Progenitor cell of endocrine pancreas (in vitro differentiated cells): ENCODE measurements at places on chromosomes 5 and 9. TPM values are rescaled to one million over a fixed set of nuclear protein-coding genes. Genes with fewer than 3 reads are reported as not detected.

DNA sequence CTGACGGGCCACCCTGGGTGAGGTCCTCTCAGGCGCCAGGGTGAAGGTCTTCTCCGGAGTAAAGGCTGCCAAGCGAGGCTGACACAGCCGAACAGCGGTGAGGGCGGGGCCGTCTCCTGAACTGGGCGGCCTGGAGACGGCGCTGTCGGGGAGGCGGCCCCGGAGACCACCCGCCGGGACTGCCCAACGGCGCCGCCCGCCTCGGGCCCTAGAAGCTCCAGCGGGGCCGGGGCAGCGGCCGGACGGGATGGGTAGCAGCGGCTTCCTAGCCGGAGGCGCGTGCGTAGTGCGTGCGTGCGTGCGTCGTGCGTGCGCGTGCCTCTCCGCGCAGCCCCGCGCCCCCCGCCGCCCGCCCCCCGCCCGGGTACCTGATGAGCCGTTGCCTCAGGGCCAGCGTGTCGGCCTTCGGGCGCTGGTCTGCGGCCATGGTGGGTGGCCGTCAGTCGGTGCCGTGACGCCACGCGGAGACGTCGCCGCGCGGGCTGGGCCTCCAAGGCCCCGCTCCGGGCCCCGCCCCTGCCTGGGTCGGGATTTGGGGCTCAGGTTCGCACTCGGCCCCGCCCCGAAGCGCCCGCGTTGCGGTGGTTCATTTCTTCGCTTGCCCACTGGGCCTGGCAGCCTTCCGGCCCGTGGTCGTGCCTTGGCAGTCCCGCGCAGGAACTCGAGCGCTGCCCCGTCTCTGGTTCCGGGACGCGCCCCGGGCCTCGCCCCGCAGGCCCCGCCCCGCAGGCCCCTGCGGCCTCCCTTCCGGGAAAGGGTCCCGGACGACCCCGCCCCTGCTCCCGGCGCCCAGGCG lies at the start of gene PHYKPL:
TSS of gene PHYKPL (minus strand) at position 679 of the 796 bp plus-strand sequence. CDS start at position 427, 252 bp downstream.
- DNase-seq = peak; percentile 60

- DNase-seq = no peak
Measured at GRCh38 chr5:77638763-77639671, 504 bp upstream of the OTP start.

GRCh38 chr5:118506217-118506852 lies 482.0 kb downstream of the DTWD2 start:
- DNase-seq = no peak

DNA sequence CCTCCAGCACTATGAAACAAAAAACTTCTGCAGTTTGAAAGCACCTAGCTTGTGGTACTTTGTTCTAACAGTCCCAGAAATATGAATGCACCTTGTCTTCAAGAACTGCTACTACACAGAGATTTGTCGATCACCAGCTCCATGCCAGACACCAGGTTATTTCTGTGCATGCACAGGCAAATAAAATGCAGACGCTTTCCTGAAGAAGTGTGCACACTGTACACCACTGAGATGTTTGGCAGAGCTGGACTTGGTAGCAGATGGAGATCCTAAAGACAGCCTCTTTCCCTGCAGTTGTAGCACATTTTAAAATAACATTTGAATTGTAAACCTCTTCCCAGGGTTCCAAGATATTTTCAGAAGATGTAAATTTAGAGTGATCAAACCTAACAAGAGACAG lies 730.0 kb downstream of the MTRR start:
- no peak for DNase-seq

GRCh38 chr9:80231318-80232236 lies 659.8 kb downstream of the TLE4 start:
- DNase-seq = no peak

DNA sequence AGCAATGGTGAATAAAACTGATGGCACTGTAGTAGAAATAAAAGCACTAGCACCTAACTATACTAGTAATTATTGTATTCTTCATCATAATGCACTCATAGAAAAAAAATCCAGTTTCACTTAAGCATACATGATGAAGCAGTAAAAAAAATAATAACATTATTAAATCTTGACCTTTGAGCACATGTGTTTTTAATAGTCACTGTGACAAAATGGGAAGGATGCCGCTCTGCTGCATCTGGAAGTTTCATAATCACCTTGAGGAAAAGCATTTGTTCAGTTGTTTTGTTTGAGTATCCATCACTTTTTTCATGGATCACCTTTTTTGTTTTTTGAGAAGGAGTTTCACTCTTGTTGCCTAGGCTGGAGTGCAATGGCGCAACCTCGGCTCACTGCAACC lies 13.2 kb downstream of the OR2K2 start:
- no peak for DNase-seq

DNA sequence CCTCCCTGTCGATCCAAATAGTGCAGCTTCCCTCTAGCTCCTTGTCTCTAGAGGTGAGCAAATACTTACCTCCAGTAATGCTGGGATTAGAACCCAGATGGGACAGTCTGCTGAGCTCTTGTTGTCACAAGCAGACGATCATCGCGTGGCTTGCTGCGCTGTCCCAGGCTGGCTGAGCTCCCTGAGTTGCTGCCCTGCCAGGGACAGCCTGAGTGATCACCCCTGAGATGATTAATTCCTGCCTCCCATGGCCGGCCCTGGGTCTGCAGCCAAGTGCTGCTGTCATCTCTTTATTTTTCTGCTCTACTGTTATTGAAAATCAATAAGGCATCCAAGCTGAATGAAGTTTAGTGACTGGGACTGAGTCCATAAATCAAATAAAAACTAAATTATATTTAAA lies 94.0 kb upstream of the ALDH1B1 start:
- DNase-seq = no peak

- no peak for DNase-seq
Measured at GRCh38 chr9:18658804-18659705, 185.1 kb downstream of the ADAMTSL1 start.

DNA sequence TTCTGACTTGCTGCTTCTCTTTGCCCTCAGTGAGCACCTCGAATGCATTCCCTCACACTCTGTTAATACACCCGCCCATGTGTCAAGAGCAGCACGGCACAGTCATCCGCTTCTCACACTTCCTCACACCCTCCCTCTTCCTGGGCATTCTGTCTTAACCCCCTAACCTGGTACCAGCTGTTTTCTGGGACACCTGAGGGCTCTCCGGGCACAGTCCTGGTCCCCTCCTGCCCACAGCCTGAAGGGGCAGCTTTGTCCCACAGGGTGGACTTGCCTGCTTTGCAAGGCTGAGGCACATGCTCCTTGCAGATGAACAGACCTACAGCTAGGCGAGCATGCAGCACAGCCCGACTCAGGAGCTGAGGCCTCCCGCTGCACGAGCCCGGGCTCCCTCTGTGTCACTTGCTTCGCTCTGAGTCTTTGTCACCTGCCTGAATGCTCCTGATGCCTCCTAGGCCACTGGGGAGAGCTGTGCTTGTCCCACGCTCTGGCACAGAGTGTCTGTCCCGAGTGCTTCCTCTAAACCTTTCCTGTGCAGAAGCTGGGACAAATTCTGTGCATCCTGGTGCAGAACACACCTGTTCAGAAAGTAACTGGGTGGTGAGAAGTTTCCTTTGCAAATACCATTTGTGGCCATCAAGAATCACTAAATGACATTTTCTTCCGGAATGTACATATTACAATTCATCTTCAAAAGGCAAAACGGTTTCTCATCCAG lies 47.8 kb downstream of the AHRR start:
- DNase-seq = peak; percentile 4

DNA sequence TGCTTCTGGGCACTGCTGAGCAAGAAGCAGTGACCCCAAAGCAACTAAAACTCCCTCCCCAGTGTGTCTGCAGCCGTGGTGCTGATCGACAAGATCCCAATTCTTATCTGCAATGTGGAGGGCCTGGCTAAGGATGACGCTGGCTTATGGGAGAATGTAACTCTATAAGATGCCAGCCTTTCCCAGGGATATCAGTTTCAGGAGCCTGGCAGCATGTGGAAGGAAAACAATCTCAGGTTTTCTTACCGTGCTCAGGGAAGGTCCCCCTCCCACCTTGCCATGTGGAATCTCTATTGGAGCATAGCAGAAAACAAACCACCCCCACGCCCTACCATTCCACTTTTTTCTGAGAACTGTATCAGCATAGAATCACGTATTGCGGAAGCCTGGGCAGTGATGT lies 87.7 kb upstream of the PTPN3 start:
- DNase-seq = no peak

- no peak for DNase-seq
Measured at GRCh38 chr5:172102913-172103626, 85.0 kb downstream of the STK10 start.

DNA sequence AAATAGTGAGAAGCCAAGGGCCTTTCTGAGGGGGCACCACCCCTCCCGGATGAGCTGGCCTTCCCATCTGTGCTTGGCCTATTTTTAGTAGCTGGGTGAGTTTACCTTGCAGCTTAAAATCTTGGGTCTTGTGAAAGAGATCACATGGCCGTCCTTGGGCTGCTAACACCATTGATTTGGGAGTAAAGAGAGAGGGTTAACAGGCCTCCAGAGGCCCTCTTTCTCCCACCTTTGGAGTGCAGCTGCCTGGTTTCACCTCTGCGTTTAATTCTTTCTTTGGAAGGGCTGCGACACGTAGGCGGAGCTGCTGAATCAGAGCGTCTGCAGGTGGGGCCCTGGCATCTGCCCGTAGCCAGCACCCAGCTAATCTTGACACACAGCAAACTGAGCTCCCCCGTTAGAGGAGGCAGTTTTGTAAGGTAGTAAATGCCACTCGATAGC lies 12.8 kb downstream of the OLFM1 start:
- no peak for DNase-seq

GRCh38 chr9:73180403-73180802 lies 28.7 kb downstream of the ANXA1 start:
- DNase-seq = no peak

- no peak for DNase-seq
Measured at GRCh38 chr5:125455041-125455440, 708.6 kb upstream of the ZNF608 start.

DNA sequence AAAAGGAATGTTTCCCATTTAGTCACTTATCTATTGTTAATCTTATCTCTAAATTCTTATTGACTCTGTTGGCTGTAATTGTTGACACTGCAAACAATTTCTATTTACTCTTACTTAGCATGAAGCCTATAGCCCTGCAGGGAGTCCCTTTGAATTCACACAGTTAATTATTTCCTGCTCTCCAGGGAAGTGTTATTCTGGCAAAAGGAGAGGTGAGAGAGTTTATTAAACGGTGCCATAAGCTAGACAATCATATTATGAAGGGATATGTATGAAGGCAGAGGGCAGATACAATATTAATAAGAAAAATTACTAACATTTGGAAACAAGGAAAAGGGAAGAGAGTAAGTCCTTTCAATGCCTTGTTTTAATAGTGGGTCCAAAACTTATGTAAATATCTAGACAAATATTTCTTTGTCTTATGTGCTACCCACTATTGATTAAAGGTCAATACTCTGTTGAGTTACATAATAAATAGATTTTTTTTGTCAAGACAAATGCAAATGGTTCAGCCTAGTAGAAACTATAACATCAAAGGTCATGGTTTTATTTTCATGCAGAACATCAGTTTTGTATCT lies 107.1 kb downstream of the CDH18 start:
- no peak for DNase-seq

DNA sequence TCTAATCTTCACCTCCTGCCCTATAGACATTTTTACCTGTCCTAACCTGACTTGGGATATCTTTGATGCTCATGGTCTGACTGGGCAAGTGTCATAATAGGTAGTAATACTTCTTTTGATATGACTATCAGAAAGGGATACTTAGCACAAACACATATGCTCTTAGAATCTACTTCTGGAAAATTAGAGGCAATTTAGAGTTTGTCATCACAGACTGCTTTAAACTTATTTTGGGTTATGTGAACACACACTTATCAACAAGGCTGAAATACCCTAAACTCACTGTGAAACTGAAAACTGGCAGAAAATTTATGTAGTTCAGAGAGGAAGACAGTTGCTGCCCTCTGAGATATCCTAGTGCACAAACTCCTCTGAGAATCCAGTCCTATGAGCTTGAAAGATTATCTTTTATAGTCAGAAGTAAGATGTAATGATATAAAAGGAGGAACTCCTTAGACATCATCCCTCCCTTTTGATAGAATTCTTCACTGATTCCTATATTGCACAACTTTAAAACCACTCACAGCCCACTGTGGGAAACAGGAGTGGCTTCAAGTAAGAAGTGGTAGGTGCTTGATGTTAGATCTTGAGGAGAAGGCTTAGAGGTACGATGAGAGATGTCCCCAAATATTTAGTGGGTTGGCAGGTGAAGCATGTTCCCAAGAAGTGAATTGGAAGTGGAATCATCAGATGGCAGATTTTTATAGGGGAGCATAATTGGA lies 273.3 kb downstream of the MAN2A1 start:
- DNase-seq = no peak

- DNase-seq = no peak
Measured at GRCh38 chr5:172173564-172174153, 14.4 kb downstream of the STK10 start.

GRCh38 chr5:89308606-89309040 lies 425.6 kb upstream of the MEF2C start:
- no peak for DNase-seq

GRCh38 chr5:998246-999031 lies 10.2 kb upstream of the NKD2 start:
- no peak for DNase-seq

DNA sequence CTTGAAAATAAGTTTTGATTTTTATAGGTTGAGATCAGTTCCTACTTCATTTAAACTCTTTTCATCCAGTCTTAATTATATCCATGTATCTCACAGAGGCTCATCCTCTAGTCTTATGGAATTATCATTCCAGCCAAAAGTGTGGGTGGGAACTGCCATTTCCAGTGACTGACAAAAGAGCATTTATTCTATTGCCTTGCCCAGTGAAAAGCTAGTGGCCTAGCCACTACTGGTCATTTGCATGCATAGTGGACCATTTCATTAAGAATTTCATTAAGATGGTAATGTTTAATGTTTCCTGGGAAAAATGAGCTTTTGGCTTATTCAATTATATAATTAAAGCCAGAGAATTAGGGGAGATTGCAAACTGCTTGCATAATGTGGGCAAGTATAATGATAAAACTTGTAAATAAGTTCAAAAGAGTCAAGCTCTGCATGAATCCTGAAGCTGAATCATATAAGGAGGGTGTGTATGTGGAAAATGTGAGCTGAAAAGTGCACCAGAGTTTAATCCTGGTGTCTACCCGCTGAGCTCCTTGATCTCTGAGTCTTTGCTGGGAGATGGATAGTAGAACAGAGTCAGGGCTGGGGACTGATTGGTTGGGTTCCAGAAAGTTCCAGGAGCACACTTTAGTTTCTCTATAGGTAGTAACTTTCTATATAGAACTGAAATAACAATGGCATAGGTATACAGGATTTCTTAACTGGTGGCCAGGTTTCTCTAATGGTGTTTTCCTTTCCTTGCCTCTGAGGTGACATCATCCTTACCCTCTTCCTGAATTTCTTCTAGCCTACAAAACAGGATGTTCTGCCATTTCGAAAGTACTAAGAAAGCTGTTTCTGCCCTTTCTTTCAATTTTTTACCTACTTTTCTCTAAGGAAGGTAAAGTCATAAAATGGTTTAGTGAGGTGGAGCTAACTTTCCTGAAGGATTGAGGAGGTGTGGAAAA lies 78.5 kb downstream of the KIF4B start:
- no peak for DNase-seq

The CD72 gene
- 3.1 and 4.2 TPM in 2 replicates for total RNA-seq

The FGF18 gene
- 2.3 and 2.6 TPM in 2 replicates for total RNA-seq

The PCDHGB4 gene
- 16.1 and 17.0 TPM in 2 replicates for total RNA-seq

The C5orf46 gene
- total RNA-seq = not detected in 2 replicates

The ZSWIM6 gene
- 33.4 and 35.2 TPM in 2 replicates for total RNA-seq

The LECT2 gene
- total RNA-seq = not detected in 2 replicates

The TUSC1 gene
- 0.51 and 0.53 TPM in 2 replicates for total RNA-seq

The SMARCA2 gene
- 55.8 and 57.0 TPM in 2 replicates for total RNA-seq

The NR4A3 gene
- 1.2 and 1.4 TPM in 2 replicates for total RNA-seq

The CDH12 gene
- total RNA-seq = 2.8 TPM in 2 replicates

The BTNL9 gene
- total RNA-seq = not detected in 2 replicates

The FABP6 gene
- total RNA-seq = 0.55 TPM in 1 of 2 replicates, not detected in the other

The FAXDC2 gene
- total RNA-seq = 14.8 and 15.8 TPM in 2 replicates

The SLC27A6 gene
- total RNA-seq = 1.5 and 2.1 TPM in 2 replicates
